ENCODE measurements at places on chromosomes 11 and 22.
A peak's percentile ranks its signal among the peaks of the same experiment; 100 is the strongest.

DNA sequence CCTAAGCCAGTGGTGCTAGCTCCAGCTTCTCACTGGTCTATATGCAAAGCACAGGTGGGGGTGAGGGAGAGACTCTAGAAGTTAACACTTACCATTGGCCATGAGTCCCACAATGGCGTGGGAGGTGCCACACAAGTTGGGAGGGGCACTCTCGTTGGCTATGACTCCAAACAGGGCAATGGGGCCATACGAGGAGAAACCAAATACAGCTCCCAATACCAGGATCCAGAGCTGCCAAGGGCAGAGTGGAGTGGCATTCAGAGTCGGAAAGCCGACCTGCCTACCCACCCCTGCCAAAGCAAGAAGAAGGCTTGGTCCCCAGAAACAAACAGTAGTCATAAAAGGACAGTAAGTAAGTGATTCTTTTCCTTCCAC lies 5.6 kb downstream of the SLC37A4 start:
- DNase-seq: no peak

DNA sequence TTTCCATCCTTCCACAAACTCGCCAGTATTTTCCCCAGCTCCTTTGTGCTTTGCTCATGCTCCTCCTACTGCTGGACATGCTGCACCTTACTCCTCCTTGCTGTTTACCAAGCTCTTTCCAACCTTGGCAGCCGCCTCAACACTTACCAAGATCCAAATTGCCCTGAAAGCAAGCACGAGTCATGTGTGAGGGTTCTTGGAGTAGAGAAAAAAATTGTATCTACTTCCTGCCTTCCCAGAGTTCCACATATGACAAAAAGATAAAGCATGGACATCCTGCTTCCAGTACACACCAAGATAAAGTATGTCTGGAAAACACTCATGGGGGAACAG lies 767.5 kb downstream of the NTM start:
- DNase-seq: no peak

DNA sequence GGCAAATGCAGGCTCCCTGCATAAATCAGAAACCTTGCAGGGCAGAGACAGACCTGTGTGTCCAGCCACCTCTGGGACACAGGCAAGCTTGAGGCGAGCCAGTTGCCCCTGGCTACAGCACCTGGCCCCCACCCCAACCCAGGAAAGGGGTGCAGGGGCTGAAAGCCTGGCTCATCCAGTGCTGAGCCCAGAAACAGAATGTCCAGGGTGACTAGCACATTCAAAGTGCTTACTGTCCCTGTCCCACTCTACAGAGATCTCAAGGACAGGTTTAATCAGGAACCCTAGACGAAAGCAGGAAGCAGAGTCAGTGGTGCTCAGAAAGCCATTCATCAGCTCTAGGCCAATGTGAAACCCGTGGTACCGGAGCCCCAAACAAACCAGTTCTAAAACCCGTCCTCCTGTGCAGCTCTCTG lies 31.9 kb downstream of the PLEKHA7 start:
- no peak for DNase-seq

DNA sequence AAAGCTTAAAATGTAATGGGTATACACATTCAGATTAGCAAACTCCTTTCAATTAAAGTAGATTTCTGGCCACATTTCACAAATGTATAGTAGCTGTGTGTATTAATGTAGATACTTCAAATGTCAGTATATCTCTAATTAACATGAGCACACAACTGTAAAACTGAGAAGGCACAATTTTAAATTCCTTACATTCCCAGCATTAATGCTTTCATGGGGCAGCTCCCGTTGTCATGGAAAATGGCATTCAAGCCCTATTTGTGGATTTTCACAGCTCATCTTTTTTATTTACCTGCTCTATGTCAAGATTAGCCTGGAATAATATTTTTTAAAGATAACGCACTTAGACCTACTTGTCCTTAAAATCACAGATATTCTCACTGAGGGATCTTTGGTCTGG lies 113.6 kb upstream of the SOX6 start:
- no peak for DNase-seq

GRCh38 chr11:128660947-128661346 lies 32.9 kb upstream of the FLI1 start:
- no peak for DNase-seq

DNA sequence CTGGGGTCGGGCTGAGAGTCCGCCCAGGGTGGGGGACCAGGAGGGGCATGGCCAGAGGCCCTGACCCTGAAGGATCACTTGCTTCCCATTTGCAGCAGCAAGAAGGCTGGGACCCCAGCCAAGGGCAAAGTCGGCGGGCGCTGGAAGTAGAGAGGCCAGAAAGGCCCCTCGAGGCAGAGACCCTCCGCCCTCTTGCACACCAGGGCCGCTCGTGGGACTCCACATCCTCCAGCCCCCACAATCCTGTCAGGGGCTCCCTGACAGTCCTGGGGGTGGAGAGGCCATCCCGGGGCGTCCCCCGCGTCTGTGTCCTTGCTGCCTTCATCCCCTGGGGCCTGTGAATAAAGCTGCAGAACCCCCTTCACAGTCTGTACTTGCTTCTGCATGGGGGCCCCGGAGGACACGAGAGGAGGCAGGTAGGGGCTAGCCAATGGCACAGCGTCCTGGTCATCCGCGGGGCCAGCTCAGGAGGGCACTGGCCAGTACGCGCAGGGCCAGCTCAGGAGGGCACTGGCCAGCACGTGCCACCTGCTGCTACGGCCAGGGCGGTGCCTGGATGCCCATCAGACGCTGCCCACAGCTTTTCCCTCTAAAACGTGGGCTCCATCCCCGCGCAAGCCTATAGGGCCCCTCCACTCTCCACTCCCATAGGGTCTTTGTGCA lies 8.7 kb upstream of the MRPL23 start:
- DNase-seq: no peak

GRCh38 chr22:42328130-42328783 lies 57.8 kb upstream of the TCF20 start:
- DNase-seq: no peak

DNA sequence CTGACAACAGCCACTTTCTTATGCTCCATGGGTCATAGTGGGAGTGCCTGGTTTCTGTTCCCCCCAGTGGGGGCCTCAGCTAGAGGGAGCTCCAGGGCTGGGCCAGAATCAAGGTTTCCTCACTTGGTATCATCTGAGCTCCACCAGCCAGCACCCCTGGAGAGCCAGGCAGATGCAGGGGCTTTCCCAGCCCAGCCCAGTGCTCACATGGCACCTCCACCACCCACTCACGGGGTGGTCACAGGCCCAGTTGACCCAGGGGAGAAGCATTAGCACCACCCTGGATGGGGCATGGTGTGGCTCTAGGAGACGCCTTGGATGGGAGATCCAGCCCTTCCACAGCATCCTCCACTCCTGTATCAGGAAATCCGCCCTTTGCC lies 24.1 kb upstream of the WNT7B start:
- DNase-seq: no peak

DNA sequence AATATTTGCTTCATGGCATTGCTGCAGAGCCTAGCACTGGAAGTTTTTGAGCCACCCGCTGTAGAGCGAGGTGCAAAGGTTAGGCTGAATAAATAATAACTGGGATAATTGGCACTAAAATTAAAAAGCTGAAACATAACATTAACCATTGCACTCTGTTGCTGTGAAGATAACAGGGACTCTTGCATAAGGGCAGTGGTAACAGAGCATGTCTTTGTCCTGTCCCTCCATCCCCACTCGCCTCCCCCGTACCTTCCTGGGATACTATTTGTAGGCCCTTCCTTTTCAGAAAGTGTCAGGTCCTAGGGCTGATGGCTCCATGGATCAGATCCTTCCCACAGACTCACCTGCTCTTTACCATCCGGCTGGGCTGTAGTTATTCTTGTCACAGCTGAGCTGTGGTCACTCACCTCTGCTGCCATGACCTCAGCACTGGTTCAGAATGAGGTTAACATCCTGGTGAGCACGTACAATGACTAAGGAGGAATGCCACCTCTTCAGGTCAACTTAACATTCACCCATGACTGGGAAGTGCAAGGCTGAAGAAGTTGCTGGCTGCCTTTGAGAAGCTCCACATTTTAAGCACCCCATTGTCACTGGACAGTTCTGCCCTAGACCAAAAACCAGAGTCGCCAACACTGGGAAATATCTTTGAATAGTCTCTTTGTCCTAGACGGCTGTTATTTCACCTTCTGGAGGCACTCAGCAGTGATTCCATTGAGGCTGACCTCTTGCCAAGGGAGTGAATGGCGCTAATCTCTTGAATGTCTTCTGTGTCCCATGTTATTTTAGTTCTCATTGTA lies 103.2 kb upstream of the KIRREL3 start:
- peak; percentile 4 for DNase-seq

GRCh38 chr11:45365961-45366618 lies 79.9 kb upstream of the SYT13 start:
- no peak for DNase-seq
